ENCODE measurements at places on chromosomes 4 and X.

DNA sequence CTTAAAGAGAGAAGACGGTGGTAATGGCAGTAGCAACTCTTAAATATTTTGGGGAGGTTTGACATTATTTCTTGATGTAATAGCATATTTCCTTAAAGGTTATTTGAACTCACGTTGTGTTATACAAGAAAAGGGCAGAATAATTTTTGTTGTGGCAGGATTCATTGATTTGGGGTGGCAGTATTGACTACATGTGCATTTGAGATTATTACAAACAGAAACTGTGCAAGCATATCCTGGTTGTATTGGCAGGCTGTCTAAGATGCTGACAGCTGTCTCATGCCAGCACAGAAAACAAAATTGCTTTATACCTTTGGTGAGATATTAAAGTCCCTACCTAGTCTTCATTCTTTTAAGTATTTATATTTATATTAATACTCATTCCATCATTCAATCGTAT, 300.7 kb upstream of the MAGEC2 start:
- no peak for DNase-seq

DNA sequence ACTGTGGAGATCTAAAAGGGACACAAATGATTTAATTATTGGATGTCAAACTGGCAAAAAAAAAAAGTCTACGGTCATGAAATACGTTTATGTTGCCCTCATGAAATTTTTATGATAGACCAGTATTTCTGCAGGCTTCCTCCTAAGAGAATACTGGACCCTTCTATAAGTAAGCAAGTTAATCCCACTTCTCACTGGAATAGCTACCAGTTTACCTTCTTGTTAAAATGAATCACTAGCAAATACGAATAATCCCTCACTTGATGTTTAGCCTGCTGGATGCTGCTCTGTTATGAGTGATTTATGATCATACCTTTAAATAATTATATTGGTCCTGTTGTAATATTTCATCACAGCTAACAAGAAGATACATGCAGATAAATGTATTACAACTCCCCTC, 39.6 kb upstream of the GRID2 start:
- no peak for DNase-seq

DNA sequence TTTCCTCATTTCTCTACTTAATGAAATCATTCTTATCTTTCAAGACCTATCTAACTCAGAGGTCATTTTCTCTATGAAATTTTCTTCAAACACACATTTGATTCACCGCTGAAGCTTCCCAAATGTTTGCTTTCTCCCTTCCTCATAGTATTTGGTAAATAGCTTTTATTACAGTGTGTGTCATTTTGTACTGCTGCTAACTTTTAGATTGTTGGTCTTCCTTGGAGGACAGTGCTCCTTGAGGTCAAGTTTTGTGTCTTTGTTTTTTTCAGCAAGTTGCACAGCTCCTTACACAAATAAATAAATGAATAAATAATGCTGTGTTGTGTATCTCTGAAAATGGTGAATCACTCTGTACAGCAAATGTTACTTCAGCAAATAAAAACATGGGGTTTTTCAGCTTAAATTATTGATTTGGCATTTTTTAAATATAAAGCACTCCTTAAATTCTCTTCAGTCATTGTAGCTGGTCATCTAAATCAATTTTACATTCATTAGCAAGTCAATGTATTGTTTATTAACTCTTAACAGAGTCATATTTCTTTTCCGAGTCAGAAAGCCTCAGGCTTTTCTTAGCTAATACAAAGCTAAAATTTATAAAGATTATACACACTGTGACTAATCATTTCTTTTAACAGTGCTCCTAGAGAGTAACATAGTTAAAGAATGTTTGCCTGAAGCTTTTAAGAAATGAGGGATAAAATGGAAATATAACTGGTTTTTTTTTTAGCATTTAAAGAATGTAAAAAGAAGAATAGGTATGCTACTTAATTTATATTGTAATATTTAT, 30.1 kb upstream of the MAD2L1 start:
- no peak for DNase-seq

- no peak for DNase-seq
Observed at GRCh38 chr4:165016971-165017370, 14.8 kb upstream of the TRIM60 start.

- DNase-seq: no peak
Observed at GRCh38 chrX:80807606-80807991, 2.1 kb downstream of the BRWD3 start.

- no peak for DNase-seq
Observed at GRCh38 chr4:54902271-54902670, 223.1 kb downstream of the KDR start.

Data from smooth muscle cell of the brain vasculature (primary cell).